ENCODE measurements at places on chromosomes 11 and 22. TPM values are rescaled to one million over a fixed set of nuclear protein-coding genes. Genes with fewer than 3 reads are reported as not detected.
A peak's percentile ranks its signal among the peaks of the same experiment; 100 is the strongest.

The INCENP gene
- 11.6 TPM for total RNA-seq

The DRD2 gene
- not detected for total RNA-seq

The GLYATL2 gene
- 0.50 TPM for total RNA-seq

The NLRP10 gene
- total RNA-seq, result not detected

The LRRC56 gene
- total RNA-seq, result 0.22 TPM

The HBD gene
- total RNA-seq, result not detected

The YPEL4 gene
- total RNA-seq, result 1.2 TPM

The GTSE1 gene
- 0.45 TPM for total RNA-seq

The PHOX2A gene
- not detected for total RNA-seq

The BEST1 gene
- 1.1 TPM for total RNA-seq

The C11orf16 gene
- total RNA-seq, result not detected

GRCh38 chr11:101757741-101758140, 157.1 kb upstream of the CEP126 start:
- no peak for DNase-seq

DNA sequence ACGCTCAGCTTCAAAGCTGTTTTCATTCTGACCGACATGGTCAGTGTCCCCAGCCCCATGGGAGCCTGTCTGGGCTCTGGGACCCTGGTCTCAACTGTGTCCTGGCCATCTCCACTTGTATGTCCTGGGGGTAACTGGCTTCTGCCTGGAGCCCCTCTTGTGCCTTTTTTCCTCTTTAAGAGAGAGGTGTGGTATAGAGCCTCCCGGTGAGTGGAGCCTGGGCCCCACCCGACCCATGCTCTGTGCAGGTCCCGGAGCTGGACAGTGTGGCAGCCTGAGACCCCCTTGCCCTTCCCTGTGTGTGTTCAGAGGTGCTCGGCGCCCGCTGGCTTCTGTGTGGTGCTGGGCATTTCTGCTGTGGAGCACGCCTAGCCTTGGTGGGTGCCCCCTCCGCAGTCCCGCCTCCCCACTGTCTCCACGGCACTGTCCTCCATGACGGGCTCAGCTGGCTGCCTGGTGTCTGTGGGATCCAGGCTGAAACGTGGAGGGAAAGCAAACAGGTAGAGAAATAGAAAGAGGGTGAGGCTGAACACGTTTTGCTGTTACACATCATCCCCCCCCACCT, 74.9 kb downstream of the PARVB start:
- DNase-seq, result peak; percentile 22

DNA sequence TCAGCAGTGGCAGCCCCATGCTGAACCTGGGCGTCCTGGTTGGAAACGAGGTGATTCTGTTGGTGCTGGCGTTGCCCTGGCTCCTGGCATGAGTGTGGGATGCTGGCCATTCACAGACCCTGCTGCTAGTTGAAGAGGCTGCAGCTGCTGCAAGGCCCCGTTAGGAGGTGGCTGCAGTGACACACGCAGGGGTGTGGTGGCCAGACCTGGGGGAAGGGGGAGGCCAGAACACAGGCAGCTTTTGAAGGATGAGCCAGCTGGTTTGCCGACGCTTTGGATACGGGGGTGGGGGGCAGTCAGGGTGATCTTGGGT, 77.2 kb downstream of the MORC2 start:
- peak; percentile 15 for DNase-seq

DNA sequence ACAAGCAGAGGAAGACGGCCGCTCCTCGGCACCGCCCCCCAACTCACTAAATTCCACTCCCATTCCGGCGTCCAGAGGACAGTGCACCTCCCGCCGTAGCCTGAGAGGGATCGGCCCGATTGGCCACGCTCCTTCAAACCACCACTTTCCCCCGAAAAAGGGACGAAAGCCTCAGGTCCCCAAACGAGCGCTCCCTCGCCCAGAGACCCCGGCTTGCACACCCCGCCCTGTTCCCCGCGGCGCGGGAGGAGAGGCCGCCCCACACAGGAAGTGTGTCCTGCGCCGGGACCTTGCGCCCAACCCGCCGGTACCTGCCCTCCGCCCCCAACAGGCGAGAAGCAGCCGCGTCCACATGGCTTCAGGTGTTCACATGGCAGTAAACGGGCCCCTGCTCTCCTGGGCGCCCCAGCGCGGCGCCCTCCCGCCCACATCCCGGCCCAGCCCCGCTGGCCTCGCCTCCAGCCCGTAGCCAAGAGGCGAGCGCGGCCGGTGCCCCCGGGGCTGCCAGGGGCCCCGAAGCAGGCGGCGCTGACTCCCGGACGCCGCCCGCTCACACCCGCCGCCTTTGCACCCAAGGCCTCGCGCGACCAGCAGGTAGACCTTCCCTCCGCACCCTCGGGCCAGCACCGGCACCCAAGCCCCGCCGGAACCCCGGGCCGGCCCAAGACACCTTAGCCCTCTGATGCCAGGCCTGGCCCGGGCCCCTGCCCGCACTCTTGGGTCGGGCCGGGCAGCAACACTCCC, 849 bp downstream of the TCF20 start:
- peak; percentile 58 for DNase-seq

- no peak for DNase-seq
Measured at GRCh38 chr11:93073508-93074280, 104.2 kb downstream of the MTNR1B start.

DNA sequence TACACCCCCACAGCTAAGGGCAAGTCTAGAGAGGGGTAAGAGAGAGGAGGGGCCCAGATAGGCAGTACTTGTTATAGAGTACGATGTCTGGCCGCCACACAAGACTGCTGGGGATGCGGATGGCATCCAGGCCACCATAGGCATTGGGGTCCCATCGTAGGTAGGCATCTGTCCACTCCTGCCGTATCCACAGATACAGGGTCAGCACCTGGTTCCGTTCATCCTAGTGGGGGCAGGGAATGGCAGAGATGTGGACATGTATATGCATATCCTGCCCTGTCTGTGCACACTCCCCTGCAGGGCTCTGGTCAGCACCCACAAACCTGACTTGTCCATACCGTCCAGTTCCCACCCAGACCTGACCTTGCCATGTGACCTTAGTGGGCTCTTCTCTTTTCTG, 2.1 kb downstream of the CHRNA10 start:
- no peak for DNase-seq

DNA sequence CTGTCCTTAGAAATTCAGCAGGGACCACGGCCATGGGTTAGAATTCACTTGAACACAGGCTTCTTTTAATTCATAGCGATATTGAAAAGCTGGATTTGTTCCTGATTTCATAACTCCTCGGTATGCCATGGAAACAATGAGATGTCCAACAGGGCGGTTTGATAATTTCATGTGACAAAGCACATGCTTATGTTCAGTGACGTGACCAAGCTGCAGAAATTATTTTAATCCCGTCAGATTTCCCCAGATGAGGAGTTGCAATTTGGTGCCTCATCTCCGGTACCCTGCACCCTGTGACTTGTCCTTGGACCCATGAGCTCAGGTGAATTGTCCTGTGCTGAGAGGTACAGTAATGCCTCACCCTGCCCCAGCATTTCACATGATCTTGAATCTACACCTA, 81.7 kb downstream of the C11orf91 start:
- no peak for DNase-seq

- no peak for DNase-seq
Measured at GRCh38 chr11:120917559-120918239, 106.2 kb upstream of the TBCEL start.

- no peak for DNase-seq
Measured at GRCh38 chr11:88300888-88301487, 36.5 kb downstream of the CTSC start.

Data from left ventricle myocardium superior (tissue), 1 donor.